ENCODE measurements at places on chromosomes 12 and 14.

- no peak for DNase-seq
These were observed 72.4 kb upstream of the SYT1 start for GRCh38 chr12:78792052-78792698.

DNA sequence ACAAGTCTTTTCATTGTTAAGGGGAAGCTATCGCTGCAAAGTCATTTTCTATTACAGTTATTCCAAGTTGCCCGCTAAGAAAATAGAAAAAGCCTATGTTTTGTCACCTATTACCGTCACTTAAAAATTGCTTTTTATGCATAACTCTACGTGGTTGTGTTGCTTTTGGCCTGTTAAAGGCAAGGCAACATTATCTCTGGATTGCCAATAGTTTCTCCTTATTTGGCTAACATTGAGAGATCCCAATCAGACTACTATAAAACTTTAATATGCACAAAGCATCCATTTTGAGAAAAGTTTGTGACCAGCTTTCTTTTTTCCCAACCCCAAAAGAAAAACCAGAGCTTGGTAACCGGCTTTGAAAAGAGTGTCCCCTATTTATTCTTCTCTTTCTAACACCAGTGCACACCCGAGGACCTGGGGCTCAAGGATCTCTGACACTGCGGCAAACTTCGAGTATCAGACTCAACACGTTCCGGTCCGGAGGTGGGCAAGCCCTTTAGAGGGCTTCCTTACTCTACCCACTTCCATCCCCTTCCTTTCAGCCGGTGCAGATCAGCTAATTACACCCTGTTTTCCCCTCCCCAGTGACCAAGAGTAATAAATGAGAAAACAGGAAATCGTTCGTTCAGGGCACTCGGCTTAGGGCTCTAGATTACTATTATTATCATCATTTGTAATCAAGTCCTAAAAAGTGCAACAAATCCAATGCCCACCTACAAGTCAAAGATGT is 1.2 kb downstream of the PPP1R12A start:
- DNase-seq: no peak

GRCh38 chr12:111980598-111980997 is 32.4 kb downstream of the TMEM116 start:
- DNase-seq: no peak

DNA sequence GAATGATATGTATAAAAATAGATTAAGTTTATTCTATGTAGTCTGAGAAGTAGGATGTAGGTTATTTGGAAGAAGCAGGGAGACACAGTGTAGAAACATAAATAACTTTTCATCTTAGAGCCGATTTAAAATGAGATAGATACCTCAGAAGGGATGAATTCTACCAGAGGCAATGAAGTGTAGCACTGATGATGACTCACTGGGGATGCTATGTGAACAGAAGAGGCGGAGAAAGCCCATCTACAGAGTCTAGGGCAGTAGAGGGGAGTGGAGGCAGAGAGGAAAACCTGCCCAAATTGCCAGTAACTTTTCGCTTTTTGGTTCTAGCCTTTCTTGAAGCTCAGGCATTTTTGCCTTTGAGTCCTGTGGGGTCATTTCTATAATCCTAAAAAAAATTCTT is 451.8 kb downstream of the ATP23 start:
- no peak for DNase-seq

DNA sequence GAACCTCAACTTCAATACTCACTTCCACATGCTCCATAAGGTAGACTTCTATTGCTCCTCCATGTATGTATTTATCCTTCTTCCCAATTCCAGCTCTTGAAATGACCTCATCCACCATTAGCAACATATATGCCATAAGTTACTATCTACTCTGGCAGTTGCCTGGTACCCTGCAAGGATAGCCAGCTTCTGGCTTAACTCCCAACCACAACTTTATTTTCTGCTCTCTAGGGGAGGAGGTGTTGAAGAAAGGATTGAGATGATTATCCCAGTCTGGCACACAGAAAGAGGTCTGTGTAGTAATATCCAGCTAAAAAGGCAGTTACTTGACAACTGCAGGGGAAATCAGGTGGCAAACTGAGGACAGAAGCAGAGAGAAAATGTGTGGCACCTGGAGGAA is 71.5 kb upstream of the MDM1 start:
- no peak for DNase-seq

DNA sequence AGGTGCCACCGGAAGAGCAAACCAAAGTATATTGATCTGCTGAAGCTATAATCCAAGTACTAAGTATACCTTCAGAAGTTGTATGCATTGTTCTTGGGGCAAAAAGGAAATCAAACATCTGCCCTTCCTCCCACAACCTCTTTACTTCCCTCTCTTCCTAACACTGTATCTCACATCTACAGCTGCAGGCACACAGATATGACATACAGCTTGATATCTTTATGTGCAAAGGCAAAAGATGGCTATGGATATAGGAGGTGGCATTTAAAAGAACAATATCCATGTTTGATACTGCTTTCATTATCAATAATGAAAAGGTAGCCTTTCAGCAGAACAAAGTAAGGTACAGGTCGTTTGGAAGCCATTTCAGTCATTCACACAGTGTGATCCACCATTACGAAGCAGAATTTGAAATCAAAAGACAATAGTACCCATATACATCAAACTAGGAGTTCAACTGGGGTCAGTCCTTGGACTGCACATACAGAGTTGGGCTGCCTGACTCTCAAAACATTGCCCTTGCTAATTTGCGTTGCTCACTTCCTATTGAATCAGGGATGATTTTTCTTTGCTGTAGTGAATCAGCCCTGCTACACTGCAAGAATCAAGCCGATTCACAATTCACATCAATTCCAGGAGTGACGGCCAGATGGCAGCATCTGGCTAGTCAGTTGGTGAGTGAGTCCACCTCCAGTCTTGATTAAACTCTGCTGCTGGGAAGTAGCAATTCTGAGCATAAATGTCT is 8.9 kb downstream of the ANG start:
- peak; percentile 58 for DNase-seq

GRCh38 chr12:81597928-81598604 is 161.1 kb downstream of the PPFIA2 start:
- no peak for DNase-seq
